ENCODE measurements at places on chromosomes 3 and 15. TPM values are rescaled to one million over a fixed set of nuclear protein-coding genes. Genes with fewer than 3 reads are reported as not detected.

Gene FBXL2
- 23.8 TPM for total RNA-seq

Gene SPATA12
- total RNA-seq = not detected

Gene PPM1L
- total RNA-seq = 8.8 TPM

Gene MYEF2
- 73.0 TPM for total RNA-seq

Gene RBP2
- total RNA-seq = not detected

Gene CEMIP
- total RNA-seq = 12.1 TPM

Gene C15orf62
- total RNA-seq = 0.87 TPM

Gene SLCO2A1
- 96.8 TPM for total RNA-seq

Gene MYO5C
- 15.3 TPM for total RNA-seq

Gene ATP8B4
- 19.1 TPM for total RNA-seq

Gene RASA2
- 26.1 TPM for total RNA-seq

- no peak for DNase-seq
Observed at GRCh38 chr3:168048414-168049330, 47.1 kb downstream of the GOLIM4 start.

- DNase-seq = no peak
Observed at GRCh38 chr15:42106288-42106687, 11.9 kb upstream of the PLA2G4D start.

GRCh38 chr3:150722267-150722666 lies 18.5 kb upstream of the ERICH6 start:
- no peak for DNase-seq

DNA sequence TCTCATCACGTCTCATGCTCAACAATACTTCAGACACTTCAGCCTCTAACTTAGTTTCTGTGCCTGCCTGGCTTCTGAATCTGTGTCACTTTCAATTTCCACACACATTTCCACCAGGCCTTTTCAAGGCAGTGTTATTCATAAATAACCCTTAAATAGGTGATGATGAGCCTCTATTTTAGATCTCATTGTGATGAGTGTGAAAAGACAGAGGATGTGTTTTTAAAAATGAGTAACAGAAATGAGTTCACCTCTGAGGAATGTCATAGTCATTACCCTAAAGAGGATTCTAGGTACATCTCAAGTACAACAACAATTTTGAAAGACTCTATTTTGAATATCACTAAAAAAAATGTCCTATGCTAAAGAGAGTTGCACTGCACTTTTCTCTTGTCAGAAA lies 64.6 kb downstream of the STAC start:
- no peak for DNase-seq

DNA sequence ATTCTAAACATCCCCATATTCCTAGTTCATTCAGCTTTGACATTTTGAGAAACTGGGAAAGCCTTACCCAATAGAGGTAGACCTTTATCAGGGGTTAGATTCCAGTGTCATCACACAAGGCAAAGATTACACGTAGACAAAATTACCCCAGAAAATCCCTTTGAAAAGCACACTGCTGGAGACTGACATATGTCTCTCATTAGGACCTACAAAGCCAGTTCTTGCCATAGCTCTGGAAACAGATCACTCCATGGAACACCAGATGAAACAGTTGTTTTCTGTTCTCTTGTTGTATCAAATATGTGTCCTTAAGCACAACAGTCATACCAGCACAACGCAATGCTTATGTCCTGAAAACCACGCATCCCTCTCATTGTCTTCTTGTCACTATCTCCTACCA lies 44.7 kb downstream of the RARB start:
- DNase-seq = no peak

- DNase-seq = no peak
Observed at GRCh38 chr3:34777386-34777785, 861.9 kb upstream of the ARPP21 start.

DNA sequence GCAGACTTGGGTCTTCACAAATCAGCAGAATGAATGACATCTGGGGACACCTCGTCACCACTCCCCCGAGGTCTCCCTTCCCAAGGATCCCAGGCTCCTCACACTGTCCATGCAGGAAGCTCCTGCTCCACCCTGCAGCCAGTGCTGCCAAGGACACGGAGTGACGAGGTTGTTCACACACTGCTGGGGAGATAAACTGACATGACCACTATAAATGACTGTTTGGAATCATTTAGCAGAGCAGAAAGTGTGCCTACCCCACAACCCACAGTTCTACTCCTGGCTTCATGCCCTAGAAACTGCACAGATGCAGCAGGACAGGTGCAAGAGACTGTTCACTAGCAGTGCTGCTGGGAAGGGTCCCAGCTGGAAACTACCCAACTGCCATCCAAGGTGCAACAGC lies 19.7 kb upstream of the PRSS50 start:
- DNase-seq = no peak

GRCh38 chr3:67048715-67049074 lies 50.6 kb downstream of the KBTBD8 start:
- DNase-seq = no peak

DNA sequence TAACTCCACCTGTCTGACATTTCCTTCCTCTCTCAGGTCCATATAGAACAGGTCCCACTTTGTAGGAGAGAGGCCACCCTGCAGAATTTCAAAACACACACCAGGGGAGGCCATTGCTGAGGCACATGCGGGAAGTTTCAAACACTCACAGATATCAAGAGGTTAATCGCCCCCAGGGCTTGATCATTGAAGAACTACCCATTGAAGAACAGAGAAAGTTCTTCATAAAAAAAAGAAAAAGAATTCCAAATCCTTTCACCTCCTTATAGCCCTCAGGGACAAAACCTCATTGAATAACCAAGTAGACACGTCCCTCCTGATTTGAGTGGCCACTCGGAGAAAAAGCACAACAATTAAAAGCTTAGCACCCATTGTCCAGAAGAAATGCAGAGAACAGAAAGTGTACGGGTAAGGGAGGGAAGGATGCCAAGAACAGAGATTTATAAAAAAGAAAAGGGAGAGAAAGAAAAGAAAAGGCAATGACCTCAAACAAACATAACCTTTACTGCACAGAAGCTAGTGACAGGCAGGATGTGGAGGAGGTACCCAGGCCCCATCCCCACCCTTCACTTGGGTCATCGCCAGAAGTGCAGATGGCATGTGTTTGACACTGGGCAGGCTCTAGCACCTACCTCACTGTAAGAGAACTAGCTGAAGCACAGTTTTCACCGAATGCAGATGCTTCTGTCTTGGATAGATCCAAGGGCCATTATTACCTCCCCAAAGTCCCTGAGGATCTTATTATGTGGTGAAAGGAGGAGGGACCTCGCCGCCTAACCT lies 112.3 kb upstream of the HES1 start:
- no peak for DNase-seq

GRCh38 chr3:56700151-56700550 lies 17.1 kb upstream of the TASOR start:
- DNase-seq = no peak

DNA sequence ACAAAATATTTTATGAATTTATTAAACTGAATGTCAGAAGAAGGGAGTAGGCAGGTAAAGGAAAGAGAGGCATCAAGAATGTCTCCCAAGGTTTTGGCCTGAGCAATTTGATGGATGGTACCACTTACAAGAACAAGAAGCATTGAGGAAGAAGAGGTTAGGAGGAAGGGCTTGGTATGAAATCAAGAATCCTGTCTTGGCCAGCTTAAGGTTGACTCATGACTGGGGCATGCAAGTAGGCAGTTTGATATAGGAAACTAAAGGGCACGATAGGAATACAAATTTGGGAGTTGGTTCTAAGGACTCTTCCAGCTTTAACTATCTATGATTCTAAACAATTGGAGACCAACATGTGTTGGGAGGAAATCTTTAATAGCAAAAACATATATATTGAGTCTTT lies 79.1 kb downstream of the NTRK3 start:
- no peak for DNase-seq

DNA sequence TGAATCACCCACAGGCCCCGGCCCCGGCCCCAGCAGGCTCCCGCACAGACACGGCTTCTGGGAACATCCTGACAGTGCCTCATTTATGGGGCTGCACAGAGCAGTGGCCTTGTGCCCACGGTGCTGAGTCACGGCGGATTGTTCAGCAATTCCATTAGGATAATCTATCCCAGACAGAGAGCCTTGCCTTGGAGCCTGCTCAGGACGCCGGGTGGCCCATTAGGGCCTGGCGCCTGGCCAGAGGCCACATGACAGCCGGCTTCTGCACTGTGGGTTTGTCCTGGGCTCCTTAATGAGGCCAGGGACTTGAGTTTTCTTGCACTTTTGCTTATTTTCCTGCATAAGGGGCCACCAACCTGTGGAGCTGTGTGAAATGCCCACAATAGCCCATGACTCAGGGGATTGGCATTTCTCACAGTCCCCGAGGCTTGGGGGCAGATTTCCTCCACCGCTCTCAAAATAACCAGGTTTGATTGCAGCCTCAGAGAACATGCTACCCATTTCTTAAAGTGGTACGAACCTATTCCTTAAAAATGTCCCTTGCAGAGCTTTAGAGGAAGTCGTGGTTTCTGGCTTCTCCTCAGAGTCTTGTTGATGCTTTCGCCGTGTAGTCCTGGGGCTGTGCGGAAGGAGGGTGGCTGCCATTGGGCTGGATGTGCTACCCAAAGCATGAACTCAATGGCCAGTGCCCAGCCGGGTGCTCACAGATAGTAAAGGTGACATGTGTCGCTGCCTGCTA lies 19.0 kb downstream of the SYNM start:
- peak; percentile 93 for DNase-seq

- DNase-seq = no peak
Observed at GRCh38 chr3:106401666-106402490, 533.1 kb upstream of the CBLB start.

DNA sequence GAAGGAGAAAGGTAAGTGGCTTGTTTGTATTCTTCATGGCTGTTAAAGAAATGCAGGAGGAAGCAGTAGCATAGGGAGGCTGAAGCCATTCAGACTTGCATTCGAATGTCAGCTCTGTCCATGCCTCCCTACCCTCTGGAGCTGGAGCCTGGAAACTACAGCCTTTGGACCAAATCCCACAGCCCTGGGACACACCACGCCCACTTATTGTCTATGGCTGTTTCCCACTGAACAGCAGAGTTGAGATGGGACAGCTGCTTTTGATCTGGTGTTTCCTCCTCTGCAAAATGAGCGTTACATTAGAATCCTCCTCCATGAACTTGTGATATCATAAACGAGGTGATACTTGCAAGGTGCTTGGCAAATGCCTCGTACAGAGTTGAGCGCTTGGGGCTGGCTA lies 3.6 kb downstream of the FAM107A start:
- no peak for DNase-seq

- no peak for DNase-seq
Observed at GRCh38 chr15:69468241-69469121, 15.9 kb downstream of the RPLP1 start.

- DNase-seq = no peak
Observed at GRCh38 chr15:91936182-91936775, 82.8 kb downstream of the SLCO3A1 start.

DNA sequence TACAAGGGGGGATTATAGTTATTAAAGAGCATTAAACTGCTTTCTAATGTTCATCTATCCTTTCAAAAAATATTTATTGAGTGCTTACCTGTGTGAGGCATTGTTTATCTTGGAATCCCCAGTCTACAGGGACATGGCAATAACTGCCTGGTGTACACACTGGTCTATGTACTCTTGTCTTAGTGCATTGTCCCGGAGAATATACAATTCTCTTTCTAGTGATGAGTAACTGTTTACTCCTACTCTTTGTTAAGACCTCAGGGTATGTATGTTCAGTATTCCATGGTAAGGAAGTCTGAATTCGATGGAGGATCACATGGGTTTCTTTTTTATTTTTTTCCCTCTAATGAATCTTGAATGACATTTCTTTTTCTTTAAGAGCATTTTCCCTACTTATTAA lies 772.4 kb upstream of the NR2F2 start:
- no peak for DNase-seq

DNA sequence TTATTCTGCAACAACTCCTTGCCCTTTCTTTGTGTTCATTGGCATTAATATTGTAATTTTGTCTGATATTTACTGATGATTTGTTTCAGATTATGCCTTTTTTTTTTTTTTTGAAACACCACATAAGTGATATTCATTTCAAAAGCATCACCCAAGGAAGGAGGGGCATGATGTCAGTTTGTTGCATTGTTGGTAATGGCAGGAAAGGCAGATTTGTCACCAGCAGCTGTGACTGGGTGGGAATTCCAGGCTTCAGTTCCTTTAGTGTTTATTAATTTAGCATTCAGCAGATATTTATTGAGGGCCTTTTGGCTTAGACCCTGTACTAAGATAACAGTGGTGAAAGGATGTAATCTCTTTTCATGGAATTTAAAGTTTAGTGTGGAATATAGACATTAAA lies 19.5 kb downstream of the SENP2 start:
- no peak for DNase-seq

GRCh38 chr15:24676431-24676830 lies 856 bp downstream of the NPAP1 start:
- no peak for DNase-seq

DNA sequence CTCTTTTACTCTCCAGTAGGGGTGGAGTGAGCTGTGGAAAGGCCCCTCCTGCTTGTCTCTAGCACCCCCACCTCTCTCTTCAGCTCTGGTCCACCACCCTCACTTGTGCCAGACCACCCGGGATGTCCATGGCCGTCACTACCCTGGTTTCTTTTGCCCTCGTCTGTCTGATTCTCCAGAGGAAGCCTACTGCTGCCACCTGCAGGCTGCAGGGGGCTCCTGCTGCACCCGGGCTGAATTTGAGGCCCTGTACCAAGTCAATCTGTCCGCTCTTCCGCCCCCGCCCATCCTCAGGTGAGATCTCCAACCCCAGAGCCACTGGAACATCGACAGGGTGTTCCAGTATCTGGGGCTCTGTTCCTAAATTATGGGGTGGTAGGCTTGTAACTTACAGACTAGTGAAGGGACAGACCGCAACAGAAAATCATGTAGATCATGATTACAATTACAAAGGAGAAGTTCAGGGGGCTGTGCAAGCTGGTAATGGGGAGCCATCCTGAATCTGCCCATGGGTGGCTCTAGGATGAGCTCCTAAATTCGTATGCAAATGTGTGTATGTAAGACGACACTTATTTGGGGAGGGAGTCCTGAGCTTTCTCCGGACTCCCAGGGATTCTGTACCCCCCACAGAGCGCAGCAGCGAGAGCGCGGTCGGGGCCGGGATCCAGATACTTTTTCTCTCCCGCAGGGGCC lies 683 bp upstream of the UNC45A start:
- peak; percentile 91 for DNase-seq

GRCh38 chr3:151983538-151983937 lies 110.1 kb downstream of the SUCNR1 start:
- DNase-seq = no peak

DNA sequence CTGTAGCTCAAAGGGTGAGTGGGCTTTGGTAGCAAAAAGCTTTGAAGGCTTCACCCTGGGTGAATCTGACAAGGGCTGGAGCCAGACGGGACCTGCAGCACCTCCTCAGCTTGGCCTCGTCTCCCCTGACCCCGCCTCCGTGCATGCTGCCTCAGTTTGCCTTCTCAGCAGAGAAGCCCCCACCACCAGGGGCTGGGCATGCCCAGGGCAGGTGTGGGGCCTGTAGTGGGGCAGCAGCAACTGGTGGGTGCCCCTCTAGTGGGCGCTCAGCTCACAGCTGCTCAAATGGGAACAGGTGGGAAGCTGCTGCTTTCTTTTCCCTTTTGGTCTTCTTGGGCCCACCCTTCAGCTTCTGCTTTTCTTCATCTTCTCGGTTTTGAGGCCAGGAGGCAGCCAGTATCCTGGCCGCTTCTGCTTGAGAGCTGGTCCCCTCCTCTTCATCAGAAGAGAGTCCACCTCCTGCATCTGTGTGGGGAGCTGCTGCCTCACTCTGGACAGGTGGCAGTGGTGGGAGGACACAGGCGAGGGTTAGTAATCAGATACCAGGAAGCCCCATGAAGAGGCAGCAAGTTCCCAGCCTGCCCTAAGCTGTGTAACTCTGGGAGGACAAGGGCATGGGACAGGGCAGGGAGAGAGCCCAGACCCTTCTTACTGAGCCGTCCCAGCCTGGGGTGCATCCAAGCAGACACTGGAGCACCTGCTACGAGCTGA lies 21.0 kb downstream of the TMEM43 start:
- DNase-seq = no peak

- no peak for DNase-seq
Observed at GRCh38 chr3:16906682-16907081, 21.9 kb downstream of the PLCL2 start.

Measured in aorta (tissue), 5 donors.